ENCODE measurements at places on chromosomes 12 and 14. TPM values are rescaled to one million over a fixed set of nuclear protein-coding genes. Genes with fewer than 3 reads are reported as not detected.

Gene DCAF11
- 107 TPM for total RNA-seq

Gene ATG2B
- 12.1 TPM for total RNA-seq

Gene ART4
- total RNA-seq: not detected

Gene SERPINA12
- total RNA-seq: not detected

Gene SLC38A4
- total RNA-seq: not detected

Gene WIF1
- not detected for total RNA-seq

Gene GPR84
- 0.57 TPM for total RNA-seq

Gene ABCD4
- total RNA-seq: 43.2 TPM

Gene FKBP11
- total RNA-seq: 52.6 TPM

Gene TAS2R10
- not detected for total RNA-seq

GRCh38 chr12:22066310-22066709 is 20.3 kb downstream of the CMAS start:
- H3K4me3 ChIP-seq: no peak overlapping the region
- DNase-seq: no peak
- no peaks in the 10 kb centered on the region for H3K4me1 ChIP-seq
- H3K27me3 ChIP-seq: no peaks in the 10 kb centered on the region

DNA sequence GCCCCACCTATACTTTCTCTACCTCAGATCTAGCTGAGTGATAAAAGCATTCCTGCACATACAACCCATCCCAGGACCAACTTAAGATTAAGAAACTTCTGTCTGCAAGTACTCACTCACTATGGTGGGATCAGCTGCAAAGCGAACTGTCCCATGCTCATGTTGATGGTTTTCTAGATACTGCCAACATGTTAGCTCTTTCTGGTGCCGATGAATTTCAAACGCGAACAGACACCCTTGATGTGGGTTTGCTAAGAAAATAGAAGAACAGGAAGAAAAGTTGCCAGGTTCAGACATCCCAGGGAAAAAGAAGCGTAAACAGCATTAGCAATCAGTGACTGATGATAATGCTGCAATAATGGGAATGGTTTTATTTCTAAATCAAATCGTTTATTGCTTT is 1.5 kb upstream of the SLC39A2 start:
- peaks cover 46% of the 10 kb centered on the region for H3K36me3 ChIP-seq
- DNase-seq: no peak
- H3K4me1 ChIP-seq: peaks cover 15% of the 10 kb centered on the region
- no peaks in the 10 kb centered on the region for H3K27me3 ChIP-seq
- no peak overlapping the region for H3K4me3 ChIP-seq

DNA sequence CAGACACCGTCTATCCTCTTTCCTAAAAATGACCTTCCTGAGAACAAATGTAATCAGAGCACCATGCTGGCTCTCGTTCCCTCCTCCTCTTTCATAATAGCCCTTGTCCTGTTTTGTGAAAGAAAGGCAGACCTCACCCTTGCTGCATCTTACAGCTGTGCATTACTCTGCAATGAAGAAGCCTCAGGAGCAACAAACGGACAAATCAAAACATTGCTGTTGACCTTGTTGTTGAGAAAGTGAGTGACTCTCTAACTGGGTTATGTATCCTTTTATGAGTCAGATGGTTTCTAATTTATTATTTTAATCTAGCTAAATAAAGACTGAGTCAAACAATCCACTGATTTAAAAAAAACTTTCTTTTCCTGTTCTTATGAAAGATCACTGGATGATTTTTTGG is 180.9 kb downstream of the RPS29 start:
- no peak overlapping the region for H3K27ac ChIP-seq
- H3K36me3 ChIP-seq: no peaks in the 10 kb centered on the region
- no peak for DNase-seq
- no peaks in the 10 kb centered on the region for H3K4me1 ChIP-seq
- H3K27me3 ChIP-seq: peaks cover 5% of the 10 kb centered on the region

GRCh38 chr12:113896841-113897240 is 69.3 kb downstream of the RBM19 start:
- no peak overlapping the region for H3K4me3 ChIP-seq
- H3K36me3 ChIP-seq: no peaks in the 10 kb centered on the region
- H3K27ac ChIP-seq: no peak overlapping the region
- H3K4me1 ChIP-seq: no peaks in the 10 kb centered on the region

GRCh38 chr14:60968099-60968498 is 12.8 kb downstream of the TRMT5 start:
- H3K27ac ChIP-seq: no peak overlapping the region
- no peaks in the 10 kb centered on the region for H3K27me3 ChIP-seq
- H3K4me1 ChIP-seq: no peaks in the 10 kb centered on the region
- no peaks in the 10 kb centered on the region for H3K36me3 ChIP-seq
- no peak overlapping the region for H3K4me3 ChIP-seq

- peaks cover 34% of the 10 kb centered on the region for H3K36me3 ChIP-seq
- no peak overlapping the region for H3K4me3 ChIP-seq
- H3K4me1 ChIP-seq: peaks cover 13% of the 10 kb centered on the region
- DNase-seq: no peak
Measured at GRCh38 chr14:71666571-71667145, 265.6 kb upstream of the RGS6 start.

- no peak overlapping the region for H3K27ac ChIP-seq
- no peak for DNase-seq
- H3K27me3 ChIP-seq: no peaks in the 10 kb centered on the region
- no peaks in the 10 kb centered on the region for H3K4me1 ChIP-seq
- H3K4me3 ChIP-seq: no peak overlapping the region
Measured at GRCh38 chr12:78818487-78818886, 46.1 kb upstream of the SYT1 start.

GRCh38 chr12:47249082-47249481 is 169.3 kb upstream of the AMIGO2 start:
- no peak overlapping the region for H3K27ac ChIP-seq
- peaks cover 7% of the 10 kb centered on the region for H3K4me1 ChIP-seq
- no peak for DNase-seq
- peaks cover 65% of the 10 kb centered on the region for H3K36me3 ChIP-seq

GRCh38 chr12:278046-278445 is 15.4 kb upstream of the SLC6A13 start:
- no peak overlapping the region for H3K27ac ChIP-seq
- no peaks in the 10 kb centered on the region for H3K27me3 ChIP-seq
- H3K4me1 ChIP-seq: no peaks in the 10 kb centered on the region
- no peak for DNase-seq
- H3K36me3 ChIP-seq: peaks cover 11% of the 10 kb centered on the region
- H3K4me3 ChIP-seq: no peak overlapping the region

DNA sequence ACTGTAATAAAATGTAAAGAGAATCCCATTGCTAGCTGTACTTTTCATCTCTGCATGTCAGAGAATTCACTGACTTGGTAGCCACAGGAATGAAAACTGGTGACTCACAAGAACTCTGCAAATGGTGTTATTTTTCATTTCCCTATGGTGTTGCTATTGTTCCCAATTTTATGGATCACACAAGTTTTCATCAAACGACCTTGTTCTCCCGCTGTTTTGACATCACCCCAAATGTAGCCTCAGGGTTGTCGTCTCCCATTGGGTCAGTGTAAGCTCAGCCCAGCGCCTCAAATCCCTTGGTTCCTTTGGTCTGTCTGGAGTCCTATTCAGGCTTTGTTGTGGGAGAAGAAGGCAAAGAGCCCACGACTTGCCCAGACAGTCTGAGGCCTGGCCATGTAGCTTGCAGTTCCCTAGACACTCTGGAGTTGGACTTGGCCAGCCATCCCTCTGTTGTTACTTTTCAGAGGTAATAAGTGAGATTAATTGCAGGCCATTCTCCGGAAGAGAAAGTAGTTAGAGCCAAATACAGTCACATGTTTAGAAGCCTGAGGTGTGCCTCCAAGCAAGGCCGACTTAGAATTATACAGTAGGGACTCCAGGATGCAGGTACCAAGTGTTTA is 159.2 kb downstream of the TGFB3 start:
- peaks cover 7% of the 10 kb centered on the region for H3K4me1 ChIP-seq
- no peak overlapping the region for H3K4me3 ChIP-seq
- H3K27ac ChIP-seq: no peak overlapping the region
- peaks cover 10% of the 10 kb centered on the region for H3K36me3 ChIP-seq
- no peaks in the 10 kb centered on the region for H3K27me3 ChIP-seq

GRCh38 chr12:127909041-127909440 is 357.9 kb upstream of the TMEM132C start:
- no peaks in the 10 kb centered on the region for H3K27me3 ChIP-seq
- H3K27ac ChIP-seq: no peak overlapping the region
- H3K4me1 ChIP-seq: no peaks in the 10 kb centered on the region
- H3K4me3 ChIP-seq: no peak overlapping the region
- H3K36me3 ChIP-seq: no peaks in the 10 kb centered on the region
- no peak for DNase-seq

DNA sequence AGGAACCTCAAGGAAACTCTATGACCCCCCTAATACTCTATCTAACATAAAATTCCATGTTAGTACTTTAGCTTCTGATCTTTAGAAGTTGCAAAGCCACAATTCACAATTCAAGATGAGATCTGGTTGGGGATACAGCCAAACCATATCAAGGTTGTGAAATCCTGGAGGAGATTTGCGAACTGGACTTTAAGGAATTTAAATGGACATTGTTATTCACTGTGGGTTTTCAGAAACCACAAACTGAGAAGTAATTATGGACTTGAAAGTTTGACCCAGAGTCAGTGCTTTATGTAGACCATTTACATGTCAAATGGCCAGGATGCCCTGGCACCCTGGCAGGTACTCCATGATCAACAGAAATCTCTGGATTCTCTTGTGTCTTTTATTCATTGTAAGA is 14.2 kb upstream of the CDKL1 start:
- H3K36me3 ChIP-seq: peaks cover 7% of the 10 kb centered on the region
- no peak for DNase-seq
- no peak overlapping the region for H3K27ac ChIP-seq
- no peak overlapping the region for H3K4me3 ChIP-seq
- H3K27me3 ChIP-seq: no peaks in the 10 kb centered on the region

DNA sequence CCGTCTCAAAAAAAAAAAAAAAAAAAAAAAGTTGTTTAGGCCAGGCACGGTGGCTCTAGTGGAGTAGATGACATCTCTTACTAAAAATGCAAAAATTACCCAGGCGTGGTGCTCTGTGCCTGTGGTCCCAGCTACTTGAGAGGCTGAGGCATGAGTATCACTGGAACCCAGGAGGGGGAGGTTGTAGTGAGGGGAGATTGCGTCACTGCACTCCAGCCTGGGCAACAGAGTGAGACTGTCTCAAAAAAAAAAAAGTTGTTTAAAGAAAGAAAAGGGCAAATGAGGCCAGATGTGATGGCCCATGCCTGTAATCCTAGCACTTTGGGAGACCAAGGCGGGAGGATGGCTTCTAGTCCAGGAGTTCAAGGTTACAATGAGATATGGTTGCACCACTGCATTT is 36.6 kb upstream of the SPPL3 start:
- H3K4me1 ChIP-seq: peaks cover 3% of the 10 kb centered on the region
- no peak overlapping the region for H3K27ac ChIP-seq
- peaks cover 5% of the 10 kb centered on the region for H3K27me3 ChIP-seq
- H3K36me3 ChIP-seq: no peaks in the 10 kb centered on the region
- H3K4me3 ChIP-seq: no peak overlapping the region
- DNase-seq: no peak

GRCh38 chr12:38411426-38411825 is 94.9 kb downstream of the ALG10B start:
- H3K27ac ChIP-seq: no peak overlapping the region
- no peak overlapping the region for H3K4me3 ChIP-seq
- no peaks in the 10 kb centered on the region for H3K36me3 ChIP-seq
- no peaks in the 10 kb centered on the region for H3K27me3 ChIP-seq
- no peaks in the 10 kb centered on the region for H3K4me1 ChIP-seq

DNA sequence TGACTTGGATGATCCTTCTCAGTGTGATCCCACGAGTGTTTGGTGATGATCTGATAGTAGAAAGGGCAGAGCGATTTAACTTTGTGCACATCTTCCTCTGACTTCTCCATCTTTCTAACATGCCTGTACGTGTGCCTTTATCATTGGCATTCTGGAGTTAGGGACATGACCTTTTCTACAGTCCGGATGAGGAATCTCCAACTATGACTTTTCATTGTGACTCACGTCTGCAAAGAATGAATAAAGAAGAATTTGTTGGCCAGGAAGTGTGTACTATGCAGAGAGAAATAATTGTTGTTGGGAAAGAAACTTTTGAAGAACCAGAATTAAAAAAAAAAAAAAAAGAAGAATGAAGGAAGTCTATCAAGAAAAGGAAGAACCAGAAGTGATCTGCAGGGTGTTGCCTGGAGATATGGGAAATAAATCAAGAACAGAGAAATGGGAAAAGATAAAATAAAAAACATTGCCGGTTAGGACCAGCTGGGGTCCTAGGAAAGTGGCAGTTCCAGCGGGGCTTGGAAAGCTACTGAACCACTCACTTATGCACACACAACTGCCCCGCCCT is 25.3 kb downstream of the PPFIBP1 start:
- no peak overlapping the region for H3K4me3 ChIP-seq
- H3K36me3 ChIP-seq: peaks cover 3% of the 10 kb centered on the region
- no peak overlapping the region for H3K27ac ChIP-seq

DNA sequence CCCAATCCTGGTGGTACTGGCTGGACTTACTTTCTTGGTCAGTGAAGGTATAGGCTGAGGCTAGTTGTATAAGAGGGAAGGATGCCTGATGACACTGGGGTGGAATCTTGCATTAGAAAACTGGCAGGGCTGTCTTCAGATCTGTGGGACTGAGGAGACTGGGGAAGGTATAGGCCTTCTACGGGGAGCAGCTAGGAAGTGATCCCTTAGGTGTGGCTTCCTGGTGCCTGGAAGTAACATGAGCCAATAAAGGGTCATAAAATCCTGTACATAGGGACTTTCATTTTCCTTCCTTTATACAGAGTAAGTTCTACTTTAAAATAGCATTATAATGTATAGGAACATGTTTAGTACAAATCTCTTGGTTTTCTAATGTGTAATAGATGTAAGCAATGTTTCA is 716.8 kb downstream of the LRFN5 start:
- no peak overlapping the region for H3K27ac ChIP-seq
- no peaks in the 10 kb centered on the region for H3K36me3 ChIP-seq
- no peak overlapping the region for H3K4me3 ChIP-seq
- no peaks in the 10 kb centered on the region for H3K4me1 ChIP-seq
- H3K27me3 ChIP-seq: no peaks in the 10 kb centered on the region

DNA sequence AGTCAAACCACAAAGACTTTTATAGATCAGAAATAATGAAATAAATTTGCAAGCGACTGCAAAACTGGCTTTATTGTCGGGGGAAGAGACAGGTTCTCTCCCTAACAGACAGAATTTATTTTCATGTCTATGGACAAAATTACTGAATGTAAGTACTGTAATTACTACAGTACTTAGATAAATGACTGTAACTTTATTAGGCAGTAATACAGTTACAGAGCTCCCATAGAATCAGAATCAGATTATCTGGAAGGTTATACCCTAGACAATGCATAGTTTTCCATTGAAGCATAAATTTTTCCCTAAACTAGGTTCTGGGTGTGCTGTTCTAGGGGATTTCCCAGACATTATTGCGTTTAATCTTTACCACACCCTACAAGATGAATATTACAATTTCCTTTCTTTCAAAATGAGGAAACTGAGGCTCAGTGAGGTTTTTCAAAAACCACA is 114.2 kb downstream of the C12orf75 start:
- no peak overlapping the region for H3K4me3 ChIP-seq
- no peaks in the 10 kb centered on the region for H3K36me3 ChIP-seq
- H3K4me1 ChIP-seq: no peaks in the 10 kb centered on the region
- peaks cover 36% of the 10 kb centered on the region for H3K27me3 ChIP-seq

GRCh38 chr12:1507308-1507707 is 87.1 kb downstream of the FBXL14 start:
- H3K4me3 ChIP-seq: no peak overlapping the region
- no peak for DNase-seq
- peaks cover 14% of the 10 kb centered on the region for H3K4me1 ChIP-seq
- H3K27me3 ChIP-seq: peaks cover 51% of the 10 kb centered on the region

Measured in activated CD8-positive, alpha-beta T cell treated with anti-CD3 and anti-CD28 coated beads, Interleukin-2, amount 10 ng/mL, durations not matched to agents 7 days and 5 days (primary cell).